CD4-positive, alpha-beta T cell treated with Interleukin-6 at 100 ng/mL for 8 hours (primary cell): ENCODE measurements at places on chromosomes 6 and 20.

GRCh38 chr6:18432180-18432579, 45.0 kb downstream of the RNF144B start:
- DNase-seq = no peak

DNA sequence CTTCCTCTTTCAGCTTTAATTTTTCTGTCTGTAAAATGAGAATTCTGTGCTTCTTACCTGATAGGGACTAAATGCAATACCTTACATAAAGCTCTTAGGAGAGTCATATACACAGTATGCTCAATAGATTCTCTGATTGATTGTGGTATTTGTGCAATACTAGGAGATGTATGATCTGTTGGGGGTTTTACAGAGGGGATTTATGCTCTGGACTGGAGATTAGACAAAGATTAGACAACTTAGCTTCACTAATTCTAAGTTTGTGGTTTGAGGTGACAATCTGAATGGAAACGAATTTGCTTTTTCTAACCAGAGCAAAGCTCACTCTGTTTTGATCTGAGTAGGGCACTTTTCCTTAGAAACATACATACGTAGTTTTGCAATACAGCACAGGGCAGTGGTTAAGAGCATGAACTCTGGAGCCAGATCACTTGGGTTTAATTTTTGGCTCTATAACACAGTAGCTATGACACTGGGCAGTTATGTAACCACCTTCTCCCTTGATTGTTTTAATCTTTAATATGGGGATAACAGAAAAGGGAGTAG, 126.2 kb downstream of the RNF144B start:
- DNase-seq = no peak

DNA sequence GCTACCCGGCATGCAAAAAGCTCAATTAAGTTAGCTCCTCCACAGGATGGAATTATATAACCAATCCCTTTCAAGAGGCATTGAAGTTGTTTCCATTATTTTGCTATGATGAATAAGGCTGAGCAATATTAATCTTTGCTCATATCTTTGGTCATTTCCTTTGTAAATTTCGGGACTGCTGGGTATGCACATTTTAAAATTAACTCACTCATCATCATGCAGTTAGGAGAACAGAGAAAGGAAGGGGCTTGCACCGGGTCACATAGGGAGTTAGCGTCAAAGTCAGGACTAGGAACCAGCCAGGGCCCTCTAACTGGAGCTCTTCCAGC, 430 bp upstream of the FAM110A start:
- DNase-seq = no peak

- DNase-seq = no peak
Measured at GRCh38 chr20:51647674-51648570, 105.4 kb upstream of the NFATC2 start.

DNA sequence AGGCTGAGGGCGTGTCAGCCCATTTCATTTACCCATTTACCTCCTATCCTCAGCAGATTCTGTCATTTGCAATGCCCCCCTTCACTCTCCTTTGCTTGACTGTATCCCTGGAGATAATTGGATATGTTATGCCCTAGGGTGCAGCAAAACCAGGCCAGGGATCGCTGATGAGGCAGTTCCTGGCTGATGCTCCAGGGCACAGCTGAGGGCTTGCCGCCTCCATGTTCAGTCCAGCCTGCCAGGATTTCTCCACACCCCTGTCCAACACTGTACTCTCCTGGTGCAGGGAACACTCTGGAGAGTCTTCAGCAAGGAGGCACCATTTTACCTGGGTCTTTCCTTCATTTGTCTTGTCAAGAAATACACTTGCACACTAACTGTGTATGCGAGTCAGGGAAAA, 532.1 kb upstream of the CHD6 start:
- no peak for DNase-seq

GRCh38 chr20:20360464-20360863, 7.4 kb upstream of the INSM1 start:
- DNase-seq = peak; percentile 15

- DNase-seq = no peak
Measured at GRCh38 chr6:42724825-42725224, 2.4 kb upstream of the PRPH2 start.

DNA sequence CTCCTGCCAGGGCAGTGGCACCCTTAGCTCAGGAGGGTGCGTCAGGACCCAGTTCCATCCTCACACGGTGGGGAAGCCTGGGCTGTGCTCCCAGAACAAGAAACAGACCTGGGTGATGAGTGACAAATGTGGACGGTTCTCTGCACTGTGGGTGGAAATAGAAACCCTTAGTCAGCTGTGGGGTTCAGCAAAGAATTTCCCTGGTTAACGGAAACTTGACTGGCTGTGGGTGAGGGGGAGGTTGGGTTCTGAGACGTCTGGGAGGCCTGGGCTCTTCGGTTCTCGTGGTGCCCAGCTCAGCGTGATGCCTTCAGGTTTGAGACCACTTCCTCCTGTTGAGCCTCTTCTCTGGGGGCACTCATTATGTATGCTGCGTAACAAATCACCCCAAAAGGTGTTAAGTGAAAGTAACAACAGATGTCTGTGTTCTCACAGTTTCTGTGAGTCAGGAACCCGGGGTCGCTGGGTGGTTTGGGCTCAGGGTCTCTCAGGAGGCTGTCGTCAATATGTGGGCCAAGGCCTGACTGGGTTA, 53.1 kb upstream of the FAM83D start:
- peak; percentile 71 for DNase-seq

DNA sequence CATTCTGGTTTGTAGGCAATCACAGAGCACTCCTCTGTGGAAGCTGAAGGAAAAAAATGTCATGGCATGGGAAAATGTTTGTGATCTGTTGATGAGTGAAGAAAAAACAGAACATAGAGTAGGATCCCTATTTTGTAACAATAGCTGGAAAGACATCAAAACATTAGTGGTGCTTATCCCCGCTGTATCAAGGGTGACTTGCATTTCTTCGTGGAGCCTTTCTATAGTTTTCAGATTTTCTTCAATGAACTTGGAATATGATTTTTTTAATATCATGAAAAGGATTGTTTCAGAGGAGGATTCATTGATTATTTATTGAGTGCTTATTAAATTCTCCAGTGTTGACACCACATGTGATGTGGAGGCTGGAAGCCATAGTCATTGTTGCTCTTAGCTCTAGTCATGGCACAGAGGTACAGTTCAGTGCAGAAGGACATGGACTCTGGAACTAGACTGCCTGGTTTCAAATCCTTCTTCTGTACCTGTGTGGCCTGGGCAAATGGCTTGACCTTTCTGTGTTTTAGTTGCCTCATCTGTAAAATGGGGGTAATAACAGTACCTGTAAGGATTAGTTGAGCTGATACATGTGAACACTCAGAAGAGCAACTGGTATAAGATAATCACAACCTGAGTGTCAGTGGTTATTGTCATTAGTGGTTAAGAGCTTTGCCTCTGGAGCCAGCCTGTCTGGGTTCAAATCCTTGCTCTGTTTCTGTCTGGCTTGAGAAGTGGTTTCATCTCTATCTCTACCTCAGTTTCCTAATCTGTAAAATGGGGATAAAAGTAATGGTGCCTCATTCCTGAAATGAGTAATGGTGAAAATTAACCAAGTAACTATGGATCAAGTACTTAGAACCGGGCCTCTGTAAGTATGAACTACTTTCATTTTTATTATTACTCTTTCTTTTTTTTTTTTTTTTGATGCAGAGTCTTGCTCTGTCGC, 14.7 kb upstream of the CDKN1A start:
- no peak for DNase-seq

GRCh38 chr6:89818977-89819335, 638 bp downstream of the MDN1 start:
- no peak for DNase-seq

- DNase-seq = no peak
Measured at GRCh38 chr20:47503685-47504084, 2.0 kb downstream of the NCOA3 start.

- DNase-seq = no peak
Measured at GRCh38 chr6:84967389-84967788, 203.0 kb upstream of the TBX18 start.

DNA sequence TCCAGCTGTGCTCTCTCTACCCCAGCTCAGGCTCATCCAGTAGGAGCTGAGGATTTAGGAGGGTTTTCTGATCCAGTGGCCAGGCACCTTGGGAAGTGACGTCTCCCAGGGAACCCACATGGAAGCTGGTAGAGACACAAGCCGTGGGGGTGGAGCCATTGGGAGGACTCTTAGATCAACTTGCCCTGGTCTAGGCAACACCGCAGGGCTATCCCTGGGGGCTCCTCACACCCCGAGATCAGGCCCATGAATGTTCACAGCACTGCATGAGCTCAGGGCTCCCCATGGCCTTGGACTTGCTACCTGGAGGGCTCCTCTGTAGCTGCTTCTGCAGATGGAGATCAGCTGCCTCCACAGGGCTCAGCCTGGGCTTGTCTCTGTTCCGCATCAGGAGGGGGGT, 112.1 kb downstream of the CDH4 start:
- no peak for DNase-seq

- DNase-seq = no peak
Measured at GRCh38 chr6:84228198-84228543, 728 bp upstream of the CEP162 start.

- no peak for DNase-seq
Measured at GRCh38 chr6:111828809-111829208, 44.4 kb downstream of the FYN start.

- no peak for DNase-seq
Measured at GRCh38 chr20:25247000-25247517, 826 bp upstream of the PYGB start.

GRCh38 chr6:119653329-119653728, 303.8 kb upstream of the MAN1A1 start:
- no peak for DNase-seq

DNA sequence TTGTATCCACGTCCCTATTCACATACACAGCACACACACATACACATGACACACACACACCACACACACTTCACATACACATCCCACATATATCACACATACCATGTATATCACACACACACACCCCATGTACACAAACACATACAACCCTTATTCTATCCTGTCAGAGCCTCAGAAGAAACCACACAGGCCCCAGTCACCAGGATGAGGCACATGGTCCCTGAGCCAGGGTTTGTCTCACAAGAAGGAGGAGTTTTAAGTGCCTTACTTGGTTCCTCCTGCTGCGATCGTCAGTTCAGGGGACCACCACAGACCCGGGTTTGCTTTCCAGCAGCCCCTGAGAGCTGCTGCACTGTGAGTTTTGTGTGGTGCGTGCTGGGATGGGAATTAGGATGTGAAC, 23.6 kb downstream of the BFSP1 start:
- DNase-seq = no peak

GRCh38 chr6:166157930-166158617, 9.6 kb downstream of the TBXT start:
- no peak for DNase-seq

- DNase-seq = no peak
Measured at GRCh38 chr20:62924442-62925075, 1.7 kb downstream of the DIDO1 start.

- DNase-seq = no peak
Measured at GRCh38 chr6:112827793-112828192, 480.7 kb downstream of the RFPL4B start.

- no peak for DNase-seq
Measured at GRCh38 chr6:71375676-71376075, 87.1 kb downstream of the OGFRL1 start.

GRCh38 chr20:21303872-21304586, 898 bp downstream of the XRN2 start:
- DNase-seq = no peak
